ENCODE measurements at places on chromosomes 12 and 14. TPM values are rescaled to one million over a fixed set of nuclear protein-coding genes. Genes with fewer than 3 reads are reported as not detected.

DNA sequence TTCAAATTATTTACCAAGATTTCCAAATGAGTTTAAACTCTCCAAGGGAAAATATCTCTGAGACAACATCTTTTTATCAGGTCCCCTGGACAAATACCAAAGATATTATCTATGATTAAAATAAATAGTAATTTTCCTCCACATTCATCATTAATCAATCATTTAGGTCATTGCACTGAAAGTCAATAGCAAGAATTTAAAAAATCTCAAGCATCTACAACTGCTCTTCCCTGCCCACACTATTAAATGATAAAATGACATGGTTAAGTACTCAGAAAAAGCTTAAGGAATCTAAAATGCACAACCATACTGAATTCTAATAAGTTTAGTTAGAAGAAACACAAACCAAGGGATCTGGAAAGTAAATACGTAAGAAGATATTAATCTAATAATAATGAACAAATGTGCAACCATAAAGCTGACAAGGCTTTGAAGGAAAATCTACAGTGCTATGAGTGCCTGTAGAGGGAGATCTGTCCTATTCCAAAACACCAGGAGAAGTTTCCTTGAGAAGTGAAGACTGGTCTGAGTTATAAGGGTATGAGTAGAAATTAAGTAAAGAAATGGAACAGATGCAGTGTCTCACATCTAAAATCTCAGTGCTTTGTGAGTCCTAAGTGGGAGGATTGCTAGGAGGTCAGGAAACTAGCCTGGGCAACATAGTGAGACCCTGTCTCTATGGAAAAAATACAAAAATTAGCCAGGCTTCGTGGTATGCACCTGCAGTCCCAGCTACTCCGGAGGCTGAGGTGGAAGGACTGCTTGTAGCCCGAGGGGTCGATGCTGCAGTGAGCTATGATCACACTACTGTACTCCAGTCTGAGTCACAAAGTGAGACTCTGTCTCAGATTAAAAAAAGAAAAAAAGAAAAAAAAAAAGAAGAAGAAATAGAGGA, 19.2 kb downstream of the INTS13 start:
- DNase-seq: no peak

- DNase-seq: peak; percentile 12
These were observed 124.9 kb upstream of the ATXN7L3B start for GRCh38 chr12:74412606-74413230.

DNA sequence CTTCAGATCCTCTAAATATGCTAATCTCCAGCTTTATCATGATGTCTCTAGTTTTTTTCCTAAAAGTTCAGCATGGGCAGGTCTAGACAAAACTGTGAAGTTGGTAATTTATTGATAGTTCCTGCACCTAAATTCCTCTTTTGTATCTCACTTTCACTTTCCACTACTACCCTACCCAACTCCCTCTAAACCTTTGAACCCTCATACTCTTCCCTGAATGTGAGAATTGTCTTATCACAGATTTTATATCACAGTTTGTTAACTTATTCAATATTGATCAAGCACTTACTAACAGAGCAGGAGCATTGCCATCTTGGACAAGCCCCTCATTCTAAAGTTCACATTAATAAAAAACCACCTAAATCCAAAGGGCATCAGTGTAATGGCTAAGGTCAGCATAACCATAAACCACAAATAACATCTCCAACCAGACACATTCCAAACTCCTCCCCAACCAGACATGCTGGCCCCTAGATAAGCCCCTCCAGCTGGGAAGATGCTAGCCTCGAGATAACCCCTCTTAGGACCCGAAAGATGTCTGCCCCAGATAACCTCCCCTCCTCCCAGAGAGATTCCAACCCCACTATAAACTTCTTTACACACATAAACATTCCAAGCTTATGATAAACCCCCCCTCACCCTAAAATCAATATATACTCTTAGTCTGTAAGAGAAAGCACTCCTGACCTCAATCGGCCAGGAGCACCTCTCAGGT, 78.7 kb downstream of the FSCB start:
- DNase-seq: no peak

DNA sequence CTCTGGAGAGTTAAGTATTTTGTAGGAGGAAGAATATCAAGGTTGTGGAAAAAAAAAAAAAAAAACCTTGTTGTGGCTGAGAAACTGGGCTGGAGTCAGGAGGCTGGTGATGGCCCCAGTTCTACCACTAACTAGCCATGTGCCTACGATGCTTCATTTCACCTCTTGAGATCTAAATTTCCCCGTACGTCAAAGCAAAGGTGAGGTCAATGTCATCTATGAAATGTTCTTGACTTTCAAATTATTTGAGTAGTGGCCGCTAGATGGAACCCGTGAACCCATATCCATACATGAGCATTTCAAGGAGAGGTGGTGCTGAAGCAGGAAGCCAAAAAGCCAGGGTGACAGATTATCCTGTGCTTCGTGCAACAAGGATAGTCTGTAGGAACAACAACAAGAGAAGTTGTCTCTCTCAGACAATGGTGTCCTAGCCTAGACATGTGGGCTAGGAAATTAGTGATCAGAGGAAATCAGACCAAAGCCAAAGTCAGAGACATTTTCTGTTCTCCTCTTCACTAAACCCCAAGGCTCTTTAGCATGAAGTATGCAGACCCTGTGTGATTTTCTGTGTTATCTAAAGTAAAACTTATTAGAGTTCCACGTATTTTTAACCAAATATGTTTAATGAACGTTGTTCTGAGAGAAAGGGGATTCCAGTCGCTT, 95.5 kb upstream of the ETV6 start:
- DNase-seq: peak; percentile 38

- DNase-seq: no peak
These were observed 29.3 kb upstream of the PNMA1 start for GRCh38 chr14:73743431-73743931.

DNA sequence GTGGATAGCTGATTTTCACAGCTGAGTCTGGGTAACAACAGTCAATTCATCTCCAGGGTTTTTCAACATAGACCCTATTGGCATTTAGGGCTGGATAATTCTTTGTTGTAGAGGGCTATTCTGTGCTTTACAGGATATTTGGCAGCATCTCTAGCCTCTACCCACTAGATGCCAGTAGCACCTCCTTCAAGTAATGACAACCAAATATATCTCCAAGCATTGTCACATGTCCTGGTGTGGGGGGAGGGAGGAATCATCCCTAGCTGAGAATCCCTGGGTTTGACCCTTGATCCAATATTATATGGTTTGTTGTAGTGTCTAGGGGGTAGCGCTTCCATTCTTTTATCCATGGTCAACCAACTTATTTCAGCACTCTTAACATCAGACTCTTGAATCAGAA, 157.2 kb downstream of the ANO4 start:
- no peak for DNase-seq

DNA sequence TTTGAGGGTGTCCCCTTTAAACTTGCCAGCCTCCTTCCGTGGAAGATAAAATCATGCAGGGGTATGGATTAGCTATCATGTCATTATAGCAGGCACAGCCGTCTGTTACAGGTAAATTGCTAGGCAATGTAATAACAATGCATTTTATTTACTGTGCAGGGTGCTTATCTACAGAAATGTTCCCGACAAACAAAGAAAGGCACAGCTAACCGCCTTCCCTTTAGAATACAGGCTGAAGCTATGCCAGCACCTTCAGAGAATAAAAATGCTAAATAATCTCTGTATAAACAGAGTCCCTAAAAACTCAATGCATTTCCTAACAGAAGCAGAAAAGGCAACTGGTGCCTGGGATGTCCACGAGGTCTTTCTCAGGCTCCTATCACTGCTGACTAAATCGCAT, 239.2 kb downstream of the SPTSSA start:
- DNase-seq: no peak

GRCh38 chr12:125013816-125014442, 20.5 kb downstream of the BRI3BP start:
- DNase-seq: no peak

- DNase-seq: peak; percentile 22
These were observed at the start of gene WSCD2 for GRCh38 chr12:108129017-108129812. WSCD2 (plus strand) TSS chr12:108129288; CDS start chr12:108195833, 66,545 bp downstream.

- DNase-seq: no peak
These were observed 365.7 kb downstream of the LRIG3 start for GRCh38 chr12:58554522-58555157.

GRCh38 chr12:4771172-4771959, 51.2 kb downstream of the GALNT8 start:
- DNase-seq: no peak

DNA sequence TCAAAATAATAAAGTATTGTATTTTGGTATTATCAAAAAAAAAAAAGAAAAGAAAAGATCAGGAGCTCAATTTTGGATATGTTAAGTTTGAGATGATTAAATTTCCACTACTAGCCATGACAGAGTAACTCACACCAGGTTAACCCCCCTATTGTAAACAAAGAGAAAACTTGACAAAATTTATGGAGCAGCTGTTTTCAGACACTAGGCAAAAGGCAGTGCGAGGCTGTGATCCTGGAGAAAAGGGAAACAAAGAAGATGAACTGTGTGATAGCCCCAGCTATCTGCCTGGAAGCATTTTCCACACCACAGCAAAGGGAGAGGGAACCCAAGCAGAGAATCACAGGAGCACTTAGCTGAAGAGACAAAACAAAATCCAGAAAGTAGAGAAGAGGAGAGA, 145.0 kb downstream of the KIF21A start:
- DNase-seq: no peak

DNA sequence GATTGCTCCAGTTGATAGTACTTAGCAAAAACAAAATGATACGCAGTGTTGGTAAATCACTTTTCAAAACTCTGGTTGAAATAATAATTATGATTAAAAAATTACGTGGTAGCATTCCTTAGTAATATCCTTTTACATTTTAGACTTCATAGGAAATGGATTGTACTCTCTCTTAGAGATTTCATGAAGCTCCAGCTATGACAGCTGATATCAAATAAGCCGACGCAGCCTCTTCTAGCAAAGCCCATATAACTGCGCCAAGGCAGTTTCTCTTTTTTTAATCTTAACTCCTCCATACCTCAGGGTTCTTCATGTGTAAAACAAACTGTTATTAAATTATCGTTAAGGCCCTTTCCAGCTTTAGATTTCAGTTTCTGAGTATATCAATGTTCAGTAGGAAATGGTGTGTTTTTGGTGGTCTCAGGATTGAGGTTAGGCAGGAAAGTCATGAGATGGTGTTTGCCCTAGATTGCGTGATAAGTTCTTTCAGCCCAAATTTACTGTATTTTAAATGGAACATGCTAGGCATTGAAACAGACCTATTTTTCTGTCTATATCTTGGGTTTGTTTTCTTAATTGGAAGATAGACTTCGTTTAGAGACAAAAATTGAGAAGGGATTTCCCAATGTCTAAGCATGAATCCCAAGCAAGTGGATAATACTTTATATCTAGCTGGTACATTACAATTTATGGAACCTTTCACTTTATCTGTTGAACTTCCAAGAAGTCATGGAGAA, 902 bp upstream of the CFL2 start:
- no peak for DNase-seq

- no peak for DNase-seq
These were observed 16.5 kb upstream of the HNF1A start for GRCh38 chr12:120961604-120962531.

GRCh38 chr12:63994704-63995103, 150.2 kb downstream of the SRGAP1 start:
- DNase-seq: peak; percentile 79

The GYS2 gene
- polyA plus RNA-seq: not detected

The LRTM2 gene
- 0.63 TPM for polyA plus RNA-seq

The SLC22A17 gene
- 20.8 TPM for polyA plus RNA-seq

The SPTLC2 gene
- 13.9 TPM for polyA plus RNA-seq

The KRT6C gene
- not detected for polyA plus RNA-seq

The GDF11 gene
- polyA plus RNA-seq: 11.8 TPM

The COX6A1 gene
- 96.2 TPM for polyA plus RNA-seq

The SDSL gene
- 1.5 TPM for polyA plus RNA-seq

The LLPH gene
- polyA plus RNA-seq: 26.0 TPM

The MYRFL gene
- 0.37 TPM for polyA plus RNA-seq

Measured in muscle of back (tissue), 13 donors.